ENCODE measurements at places on chromosomes 4 and X.

DNA sequence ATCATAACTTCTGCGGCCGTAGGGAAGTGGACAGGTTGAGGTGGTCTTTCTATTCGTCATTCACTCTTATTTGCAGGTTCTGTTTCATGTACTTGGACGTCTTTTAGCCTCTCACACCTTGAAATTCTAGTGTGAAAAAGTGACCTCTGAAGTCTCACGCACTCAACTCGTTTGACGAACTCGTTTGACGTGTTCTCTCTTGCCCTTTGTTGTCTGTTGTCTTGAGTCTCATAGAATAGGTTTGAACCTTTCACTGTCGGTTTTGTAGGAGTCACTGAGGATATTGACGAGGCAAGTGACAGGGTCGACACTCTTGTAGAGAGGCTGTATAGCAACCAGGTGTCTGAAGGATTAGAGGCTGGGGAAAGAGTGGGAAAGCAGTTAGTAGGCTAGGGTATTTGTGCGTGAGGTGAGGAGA, 1.1 kb upstream of the PGRMC2 start:
- H3K27me3 ChIP-seq, result no peaks in the 10 kb centered on the region
- peak overlapping the region; percentile 70 for H3K27ac ChIP-seq
- H3K4me3 ChIP-seq, result peak overlapping the region; percentile 69
- H3K36me3 ChIP-seq, result peaks cover 20% of the 10 kb centered on the region

- H3K4me3 ChIP-seq, result no peak overlapping the region
- H3K4me1 ChIP-seq, result no peaks in the 10 kb centered on the region
- DNase-seq, result no peak
- H3K27ac ChIP-seq, result no peak overlapping the region
- no peaks in the 10 kb centered on the region for H3K27me3 ChIP-seq
Measured at GRCh38 chr4:59057804-59058203, 1947.6 kb upstream of the IGFBP7 start.

- no peaks in the 10 kb centered on the region for H3K36me3 ChIP-seq
- H3K27me3 ChIP-seq, result no peaks in the 10 kb centered on the region
- DNase-seq, result no peak
- H3K27ac ChIP-seq, result no peak overlapping the region
Measured at GRCh38 chr4:23384741-23385140, 505.1 kb downstream of the PPARGC1A start.

GRCh38 chr4:76923619-76924357, 25.8 kb upstream of the SEPTIN11 start:
- no peaks in the 10 kb centered on the region for H3K4me1 ChIP-seq
- no peak overlapping the region for H3K27ac ChIP-seq
- no peak for DNase-seq
- H3K36me3 ChIP-seq, result no peaks in the 10 kb centered on the region
- no peak overlapping the region for H3K4me3 ChIP-seq
- H3K27me3 ChIP-seq, result no peaks in the 10 kb centered on the region

DNA sequence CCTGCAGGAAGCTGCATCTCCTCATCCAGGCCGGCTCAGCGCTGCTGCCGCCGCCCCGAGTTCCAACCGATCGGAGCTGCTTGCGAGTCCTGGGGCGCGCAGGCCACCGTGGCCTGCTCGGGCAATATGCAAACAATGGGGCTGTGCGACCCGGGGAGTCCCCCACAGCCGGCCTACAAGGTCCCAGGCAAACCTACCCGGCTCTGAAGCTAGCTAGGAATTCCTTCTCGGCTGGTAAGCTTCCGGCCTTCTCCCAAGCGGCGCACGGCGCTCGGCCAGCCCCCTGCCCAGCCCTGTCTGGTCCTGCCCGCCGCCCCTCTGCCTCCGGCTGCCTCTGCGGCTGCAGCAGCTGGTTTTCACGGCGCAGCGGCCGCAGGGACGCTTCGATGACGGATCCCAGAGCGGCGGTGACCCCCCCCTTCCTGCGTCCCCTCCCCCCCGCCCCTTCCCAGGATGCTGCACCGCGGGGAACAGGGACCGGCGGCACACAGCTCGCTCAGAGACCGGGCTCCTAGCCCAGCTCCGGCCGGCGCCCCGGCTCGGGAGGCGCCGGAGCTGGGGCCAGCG, 59.4 kb downstream of the TSC22D3 start:
- peaks cover 3% of the 10 kb centered on the region for H3K36me3 ChIP-seq
- peak overlapping the region; percentile 93 for H3K27ac ChIP-seq
- peak overlapping the region; percentile 78 for H3K4me3 ChIP-seq
- peaks cover 83% of the 10 kb centered on the region for H3K4me1 ChIP-seq

- no peak for DNase-seq
- H3K27me3 ChIP-seq, result no peaks in the 10 kb centered on the region
- H3K4me1 ChIP-seq, result no peaks in the 10 kb centered on the region
- H3K4me3 ChIP-seq, result no peak overlapping the region
- no peak overlapping the region for H3K27ac ChIP-seq
- no peaks in the 10 kb centered on the region for H3K36me3 ChIP-seq
Measured at GRCh38 chr4:6354119-6354518, 84.5 kb downstream of the WFS1 start.

DNA sequence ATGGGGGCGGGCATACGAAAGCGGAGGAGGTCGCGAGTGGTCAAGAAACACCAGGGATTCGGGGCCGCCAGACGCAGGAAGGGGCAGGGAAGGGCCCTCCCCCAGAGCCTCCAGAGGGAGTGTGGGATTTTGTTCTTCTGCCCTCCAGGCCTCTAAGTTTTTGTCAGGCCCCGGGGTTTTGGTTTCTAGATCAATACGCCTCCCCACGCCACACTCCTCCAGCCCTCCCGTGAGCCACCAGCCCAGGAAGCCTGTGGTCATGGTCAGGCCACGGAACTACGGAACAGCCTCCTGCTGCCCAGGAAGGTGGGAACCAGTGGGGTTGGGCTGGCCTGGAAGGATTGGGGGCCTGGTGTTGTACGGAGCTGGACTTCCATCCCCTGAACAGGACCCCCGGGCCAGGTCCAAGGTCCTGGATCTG, 38.4 kb downstream of the CPLX1 start:
- no peak for DNase-seq
- H3K27ac ChIP-seq, result no peak overlapping the region
- H3K36me3 ChIP-seq, result no peaks in the 10 kb centered on the region

GRCh38 chr4:663438-664428, 10.3 kb downstream of the ATP5ME start:
- H3K27me3 ChIP-seq, result no peaks in the 10 kb centered on the region
- no peaks in the 10 kb centered on the region for H3K4me1 ChIP-seq
- no peak overlapping the region for H3K4me3 ChIP-seq
- H3K36me3 ChIP-seq, result no peaks in the 10 kb centered on the region

DNA sequence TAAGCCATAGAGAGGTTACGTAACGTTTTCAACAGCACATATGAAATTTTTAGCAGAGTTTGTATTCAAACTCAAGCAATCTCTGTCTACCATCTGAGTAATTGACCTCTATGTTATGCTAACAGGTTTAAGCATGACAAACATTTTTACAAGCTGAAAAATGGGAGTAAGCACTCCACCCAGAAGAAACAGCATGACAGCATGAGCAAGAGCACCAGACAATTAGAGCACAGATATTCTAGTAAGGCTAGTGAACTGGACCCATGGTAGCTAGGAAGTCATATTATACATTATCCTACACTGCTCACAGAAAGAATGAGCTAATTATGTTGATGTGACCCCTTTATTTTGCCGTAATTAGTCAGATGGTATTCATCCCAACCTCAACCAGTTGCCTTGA, 200.5 kb downstream of the PABPC4L start:
- no peak overlapping the region for H3K27ac ChIP-seq
- no peaks in the 10 kb centered on the region for H3K4me1 ChIP-seq
- DNase-seq, result no peak
- H3K36me3 ChIP-seq, result no peaks in the 10 kb centered on the region
- no peaks in the 10 kb centered on the region for H3K27me3 ChIP-seq

- H3K36me3 ChIP-seq, result no peaks in the 10 kb centered on the region
- H3K4me3 ChIP-seq, result no peak overlapping the region
Measured at GRCh38 chr4:168527560-168527959, 30.7 kb downstream of the PALLD start.

DNA sequence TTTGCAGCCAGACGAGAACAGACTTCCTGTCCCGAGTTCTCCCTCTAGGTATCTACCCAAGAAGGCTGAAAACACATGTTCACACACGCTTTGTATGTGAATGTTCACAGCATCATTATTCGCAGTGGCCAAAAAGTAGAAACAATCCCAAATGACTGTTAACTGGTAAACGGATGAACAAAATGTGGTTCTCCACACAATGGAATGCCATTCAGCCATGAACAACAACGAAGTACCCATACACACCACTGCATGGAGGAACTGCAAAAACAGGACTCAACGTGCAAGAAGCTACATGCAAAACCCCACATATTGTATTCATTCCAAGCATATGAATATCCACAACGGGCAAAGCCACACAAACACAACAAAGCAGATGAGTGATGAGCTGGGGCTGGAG, 45.0 kb downstream of the PDHA1 start:
- no peak for DNase-seq
- no peaks in the 10 kb centered on the region for H3K4me1 ChIP-seq
- no peaks in the 10 kb centered on the region for H3K36me3 ChIP-seq
- H3K27ac ChIP-seq, result no peak overlapping the region
- no peak overlapping the region for H3K4me3 ChIP-seq

GRCh38 chrX:154698630-154699248, 45.4 kb upstream of the CTAG2 start:
- DNase-seq, result no peak
- H3K36me3 ChIP-seq, result no peaks in the 10 kb centered on the region
- H3K27ac ChIP-seq, result no peak overlapping the region
- no peak overlapping the region for H3K4me3 ChIP-seq
- no peaks in the 10 kb centered on the region for H3K27me3 ChIP-seq

DNA sequence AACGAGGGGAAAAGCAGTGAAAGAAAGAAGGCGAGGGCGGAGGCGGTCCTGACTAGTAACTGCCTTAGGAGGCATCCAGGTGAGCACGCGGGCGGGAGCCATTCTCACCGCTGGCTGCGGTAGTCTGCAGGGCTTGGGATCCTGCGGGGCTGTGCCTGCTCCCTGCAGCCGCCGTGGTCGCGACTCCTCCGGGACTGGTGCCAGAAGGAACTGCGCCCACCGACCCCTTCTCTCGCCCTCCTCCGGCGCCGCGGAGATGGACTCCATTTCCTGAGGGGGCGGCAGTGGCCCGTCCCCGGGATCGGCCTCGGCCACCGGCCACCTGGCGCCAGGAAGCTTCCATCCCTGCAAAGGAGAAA, 543 bp downstream of the NFXL1 start:
- peak; percentile 70 for DNase-seq
- peak overlapping the region; percentile 77 for H3K4me3 ChIP-seq
- peaks cover 49% of the 10 kb centered on the region for H3K4me1 ChIP-seq
- H3K27ac ChIP-seq, result peak overlapping the region; percentile 71
- H3K27me3 ChIP-seq, result no peaks in the 10 kb centered on the region

GRCh38 chr4:7238300-7238960, 46.1 kb downstream of the SORCS2 start:
- peaks cover 6% of the 10 kb centered on the region for H3K27me3 ChIP-seq
- H3K4me3 ChIP-seq, result no peak overlapping the region
- peaks cover 16% of the 10 kb centered on the region for H3K4me1 ChIP-seq
- no peaks in the 10 kb centered on the region for H3K36me3 ChIP-seq
- no peak overlapping the region for H3K27ac ChIP-seq

DNA sequence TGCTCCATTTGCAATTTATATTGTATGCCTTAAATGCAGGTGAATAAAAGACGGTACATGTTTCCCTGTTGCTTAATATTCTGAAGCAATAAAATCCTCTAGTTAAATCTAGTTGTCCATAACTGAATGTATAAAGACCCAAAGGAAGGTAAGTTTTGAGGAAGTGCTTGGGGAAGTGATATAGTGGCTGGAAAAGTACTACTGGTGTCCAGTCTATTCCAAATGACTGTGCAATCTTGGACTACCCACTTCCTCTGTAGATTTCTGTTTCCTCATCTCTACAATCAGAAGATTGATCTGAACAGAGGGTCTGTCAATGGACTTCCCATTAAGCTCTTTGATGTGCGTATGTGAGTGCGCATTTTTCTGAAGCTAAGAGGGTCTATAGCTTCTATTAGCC, 17.0 kb downstream of the SNCA start:
- H3K4me3 ChIP-seq, result no peak overlapping the region
- H3K27ac ChIP-seq, result no peak overlapping the region
- no peaks in the 10 kb centered on the region for H3K36me3 ChIP-seq

DNA sequence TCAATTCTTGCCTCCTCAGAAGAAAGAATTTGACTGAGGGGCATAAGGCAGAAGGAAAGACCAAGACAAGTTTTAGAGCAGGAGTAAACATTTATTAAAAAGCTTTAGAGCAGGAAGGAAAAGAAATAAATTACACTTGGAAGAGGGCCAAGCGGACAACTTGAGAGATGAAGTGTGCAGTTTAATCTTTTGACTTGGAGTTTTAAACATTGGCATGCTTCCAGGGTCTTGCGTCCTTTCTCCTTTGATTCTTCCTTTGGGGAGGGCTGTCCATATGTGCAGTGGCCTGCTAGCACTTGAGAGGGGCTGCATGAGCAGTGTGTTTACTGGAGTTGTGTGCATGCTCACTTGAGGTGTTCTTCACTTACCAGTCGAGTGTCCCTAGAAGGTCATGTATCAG, 275.8 kb upstream of the IL1RAPL1 start:
- H3K36me3 ChIP-seq, result no peaks in the 10 kb centered on the region
- H3K27me3 ChIP-seq, result no peaks in the 10 kb centered on the region
- H3K4me3 ChIP-seq, result no peak overlapping the region
- no peak overlapping the region for H3K27ac ChIP-seq
- no peak for DNase-seq
- no peaks in the 10 kb centered on the region for H3K4me1 ChIP-seq

- DNase-seq, result peak; percentile 79
- no peak overlapping the region for H3K27ac ChIP-seq
Measured at GRCh38 chrX:16671005-16671404, 21.0 kb downstream of the S100G start.

GRCh38 chrX:1134156-1134555, 78.3 kb downstream of the CRLF2 start:
- no peaks in the 10 kb centered on the region for H3K36me3 ChIP-seq
- no peak overlapping the region for H3K4me3 ChIP-seq
- DNase-seq, result no peak
- no peaks in the 10 kb centered on the region for H3K4me1 ChIP-seq
- H3K27ac ChIP-seq, result no peak overlapping the region

GRCh38 chrX:44400588-44400987, 57.1 kb upstream of the EFHC2 start:
- H3K4me1 ChIP-seq, result no peaks in the 10 kb centered on the region
- H3K4me3 ChIP-seq, result no peak overlapping the region
- no peak for DNase-seq
- H3K36me3 ChIP-seq, result no peaks in the 10 kb centered on the region

GRCh38 chr4:38865445-38865844, 2.2 kb upstream of the FAM114A1 start:
- no peak overlapping the region for H3K27ac ChIP-seq
- H3K36me3 ChIP-seq, result no peaks in the 10 kb centered on the region
- H3K4me3 ChIP-seq, result no peak overlapping the region
- DNase-seq, result peak; percentile 38
- peaks cover 19% of the 10 kb centered on the region for H3K4me1 ChIP-seq

- peak; percentile 84 for DNase-seq
- H3K36me3 ChIP-seq, result no peaks in the 10 kb centered on the region
- no peak overlapping the region for H3K27ac ChIP-seq
- H3K4me3 ChIP-seq, result no peak overlapping the region
- peaks cover 25% of the 10 kb centered on the region for H3K4me1 ChIP-seq
Measured at GRCh38 chrX:119753639-119754257, 4.6 kb upstream of the SOWAHD start.

GRCh38 chr4:140363051-140363450, 10.4 kb upstream of the SCOC start:
- no peak overlapping the region for H3K27ac ChIP-seq
- DNase-seq, result no peak
- H3K4me1 ChIP-seq, result no peaks in the 10 kb centered on the region

Data from Karpas-422 (cell line).